Stimulated activated CD4-positive, alpha-beta T cell treated with anti-CD3 and anti-CD28 coated beads, Interleukin-15, amount 100 ng/mL, for 48 hours (primary cell): ENCODE measurements at places on chromosomes 1 and 21.
A peak's percentile ranks its signal among the peaks of the same experiment; 100 is the strongest.

GRCh38 chr1:169003864-169004516, 102.5 kb upstream of the ATP1B1 start:
- DNase-seq: no peak

GRCh38 chr1:174152427-174152826, 6.9 kb upstream of the RABGAP1L start:
- no peak for DNase-seq

GRCh38 chr1:31401241-31401640, 11.8 kb upstream of the SERINC2 start:
- DNase-seq: no peak

- DNase-seq: no peak
These were observed 29.3 kb upstream of the DNAH14 start for GRCh38 chr1:224900062-224900630.

DNA sequence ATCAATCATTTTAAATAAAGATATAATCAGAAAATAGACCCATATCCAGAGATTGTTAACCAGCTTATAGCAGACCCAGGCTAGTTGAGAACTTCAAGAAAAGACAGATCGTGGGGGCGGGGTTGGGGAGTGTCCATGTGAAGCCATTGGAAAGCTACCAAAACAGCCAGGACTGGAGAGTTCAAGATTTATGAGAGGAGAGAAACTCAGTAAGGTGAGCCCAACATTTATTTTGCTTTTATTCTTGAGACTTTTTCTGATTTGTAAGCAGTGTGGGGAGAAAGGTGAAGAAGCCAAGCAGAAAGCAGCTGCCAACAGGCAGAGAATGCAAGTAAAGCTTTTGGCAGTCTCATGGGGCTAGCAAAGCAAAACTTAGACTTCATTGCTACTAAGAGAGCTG, 179.9 kb downstream of the VPS13D start:
- DNase-seq: no peak

DNA sequence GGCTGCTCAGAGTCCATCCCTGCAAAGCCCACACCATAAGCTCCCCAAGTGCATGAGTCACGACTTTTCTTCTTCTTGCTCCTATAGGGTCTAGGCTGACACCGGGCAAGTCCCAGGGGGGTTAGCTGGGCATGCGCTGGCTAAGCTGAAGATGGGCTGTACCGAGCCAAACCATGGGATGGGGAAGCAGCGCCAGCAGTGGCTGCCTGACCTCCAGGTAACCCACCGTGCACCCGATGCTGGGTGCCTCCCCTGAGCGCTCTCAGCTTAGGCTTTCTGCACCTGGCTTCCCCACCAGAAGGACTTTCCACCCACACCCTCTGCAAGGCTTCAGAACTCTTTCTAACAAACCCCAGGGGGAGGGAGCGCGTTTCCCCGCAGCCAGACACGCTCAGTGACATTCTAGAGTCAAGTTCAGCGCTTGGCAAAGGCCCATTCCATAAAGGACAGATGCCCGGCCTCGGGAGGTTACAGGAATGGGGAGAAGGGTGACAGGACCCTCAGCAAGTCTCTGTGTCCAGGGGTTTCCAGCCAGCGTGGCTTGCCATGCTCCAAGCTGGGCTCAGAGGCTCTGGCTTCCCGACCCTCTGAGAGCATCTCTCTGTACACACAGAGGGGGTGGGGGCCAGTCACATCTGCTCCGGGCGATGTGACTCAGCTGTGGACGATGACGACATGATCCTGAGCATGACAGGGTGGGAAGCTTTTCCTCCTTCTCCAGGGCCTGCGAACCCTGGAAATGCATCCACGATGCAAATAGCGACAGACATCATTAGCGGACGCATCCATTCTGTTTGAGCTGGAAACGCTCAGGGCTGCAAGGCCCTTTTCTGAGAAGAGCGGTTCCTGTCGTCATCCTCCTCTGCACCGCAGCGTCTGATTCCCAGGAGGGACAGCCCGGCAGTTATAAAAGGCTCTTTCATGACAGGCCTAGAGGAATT, 107.8 kb downstream of the SIK1 start:
- no peak for DNase-seq

DNA sequence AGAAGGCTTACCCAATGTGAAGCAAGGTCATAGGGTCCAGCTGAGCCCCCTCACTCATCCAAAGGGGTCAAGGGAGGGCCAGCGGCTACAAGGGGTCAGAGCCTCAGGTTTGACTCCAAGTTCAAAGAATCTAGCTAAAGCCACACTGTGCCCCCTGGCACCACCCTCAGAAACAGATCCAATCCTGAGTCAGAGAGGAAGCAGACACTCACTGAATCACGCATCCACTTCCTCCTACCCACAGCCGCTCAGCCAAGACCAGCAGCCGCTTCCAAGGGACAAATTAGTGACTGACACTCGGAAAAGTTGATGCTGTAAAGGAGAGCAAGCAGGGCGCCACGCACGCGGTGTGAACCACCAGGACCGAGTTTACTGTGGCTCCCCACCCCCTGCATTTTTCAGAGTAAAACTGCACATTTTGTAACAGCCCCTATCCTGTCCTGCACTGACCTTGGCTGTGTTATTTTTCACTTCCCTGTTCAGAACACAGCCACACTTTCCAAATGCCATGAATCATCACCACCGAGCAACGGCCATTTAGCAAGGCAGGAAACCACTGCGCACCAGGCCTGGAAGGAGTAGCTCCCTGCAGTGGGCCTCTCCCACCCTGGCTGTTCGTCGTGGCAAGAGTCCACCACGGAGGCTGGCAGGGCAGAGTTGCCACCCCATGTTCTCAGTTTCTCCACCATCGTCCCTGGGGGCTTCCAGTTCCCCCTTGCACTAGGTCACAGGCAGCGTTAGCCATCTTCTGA, 147.8 kb downstream of the TOMM20 start:
- peak; percentile 83 for DNase-seq

DNA sequence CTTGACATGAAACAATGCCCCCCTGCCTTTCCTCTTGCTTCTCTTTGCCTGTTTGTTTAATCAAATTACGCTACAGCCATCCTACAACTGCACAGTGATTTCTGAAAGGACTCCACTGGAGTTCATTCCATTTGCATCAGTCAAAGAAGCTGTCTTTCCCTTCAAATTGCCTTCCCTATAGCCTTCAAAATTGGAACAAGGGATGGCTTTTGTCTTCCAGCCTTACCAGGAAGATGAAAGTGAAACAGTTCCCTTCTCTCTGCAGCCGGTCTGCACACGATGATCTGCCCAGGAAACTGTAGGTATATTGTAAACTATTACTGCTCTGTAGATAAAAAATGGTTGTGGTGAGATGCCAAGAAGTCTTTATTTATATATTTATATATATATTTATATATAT, 65.6 kb upstream of the ETS2 start:
- DNase-seq: no peak

DNA sequence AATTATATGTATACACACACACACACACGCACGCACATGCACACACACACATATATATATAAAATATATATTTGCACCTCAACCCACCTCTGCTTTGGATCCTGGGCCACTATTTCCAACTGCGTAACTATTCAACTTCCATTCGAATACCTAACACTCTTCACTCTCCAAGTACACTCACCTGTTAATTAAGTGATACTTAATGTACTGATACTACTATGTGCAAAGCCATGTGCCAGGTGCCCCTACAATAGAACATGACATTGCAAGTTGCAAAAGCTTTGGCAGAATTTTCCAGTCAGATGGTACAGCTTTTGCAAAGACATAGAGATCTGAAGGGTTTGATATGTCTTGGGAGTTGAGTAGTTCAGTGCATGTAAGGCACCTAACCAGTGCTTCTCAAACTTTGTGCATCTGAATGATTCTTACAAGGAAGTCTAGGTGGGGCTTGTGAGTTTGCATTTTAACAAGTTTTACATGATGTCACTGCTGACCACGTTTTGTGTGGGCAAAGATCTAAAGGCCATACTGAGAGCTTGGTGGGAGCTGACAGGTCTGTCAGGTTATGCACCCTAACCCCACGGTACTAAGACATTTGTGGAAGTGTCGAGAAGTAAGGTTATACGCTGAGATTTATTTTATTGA, 7.2 kb downstream of the CXADR start:
- DNase-seq: no peak

- DNase-seq: no peak
These were observed 24.2 kb upstream of the GUCA2B start for GRCh38 chr1:42128964-42129363.

DNA sequence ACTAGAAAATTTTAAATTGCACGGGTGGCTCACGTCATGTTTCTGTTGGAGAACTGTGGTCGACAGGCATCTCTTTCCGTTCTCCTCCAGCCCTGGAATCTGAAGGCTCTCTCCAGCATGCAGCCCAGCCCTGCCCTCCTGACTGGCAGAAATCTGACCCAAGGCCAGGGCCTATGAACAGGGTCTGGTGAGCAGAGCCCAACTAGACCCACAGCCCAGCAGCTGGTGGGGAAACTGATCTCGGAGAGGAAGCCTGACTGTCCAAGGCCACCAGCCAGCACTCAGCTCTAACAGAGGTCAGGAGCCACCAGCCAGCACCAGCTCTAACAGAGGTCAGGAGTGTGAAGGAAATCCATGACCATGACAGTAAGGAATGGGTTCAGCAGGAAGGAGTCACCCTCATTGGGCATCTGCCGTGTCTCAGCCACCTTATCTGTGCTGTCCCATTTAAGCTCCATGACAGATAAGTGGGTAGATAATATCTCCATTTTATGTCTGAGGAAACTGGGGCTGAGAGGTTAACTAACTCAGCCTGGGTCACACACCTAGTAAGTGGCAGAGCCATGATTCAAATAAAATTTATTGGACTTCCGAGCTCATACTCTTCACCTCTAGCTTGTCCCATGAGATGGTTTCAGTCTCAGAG, 20.2 kb upstream of the PKP1 start:
- DNase-seq: no peak

- DNase-seq: no peak
These were observed 75.0 kb downstream of the MRPS6 start for GRCh38 chr21:34148419-34148804.

DNA sequence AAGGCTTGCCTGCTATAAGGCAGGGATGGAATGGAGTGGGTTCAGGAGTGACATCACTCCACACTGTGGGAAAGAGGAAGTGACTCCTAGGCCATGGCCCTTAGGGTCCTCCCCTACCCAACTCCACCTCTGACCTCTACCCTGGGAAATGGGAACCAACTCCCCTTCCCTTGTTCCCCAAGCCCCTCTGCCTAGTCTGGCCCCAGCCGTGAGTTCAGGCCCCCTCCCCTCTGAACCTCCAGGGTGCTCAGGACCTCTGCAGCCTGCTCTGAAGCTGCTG, 3.8 kb upstream of the GUCA2A start:
- DNase-seq: no peak

DNA sequence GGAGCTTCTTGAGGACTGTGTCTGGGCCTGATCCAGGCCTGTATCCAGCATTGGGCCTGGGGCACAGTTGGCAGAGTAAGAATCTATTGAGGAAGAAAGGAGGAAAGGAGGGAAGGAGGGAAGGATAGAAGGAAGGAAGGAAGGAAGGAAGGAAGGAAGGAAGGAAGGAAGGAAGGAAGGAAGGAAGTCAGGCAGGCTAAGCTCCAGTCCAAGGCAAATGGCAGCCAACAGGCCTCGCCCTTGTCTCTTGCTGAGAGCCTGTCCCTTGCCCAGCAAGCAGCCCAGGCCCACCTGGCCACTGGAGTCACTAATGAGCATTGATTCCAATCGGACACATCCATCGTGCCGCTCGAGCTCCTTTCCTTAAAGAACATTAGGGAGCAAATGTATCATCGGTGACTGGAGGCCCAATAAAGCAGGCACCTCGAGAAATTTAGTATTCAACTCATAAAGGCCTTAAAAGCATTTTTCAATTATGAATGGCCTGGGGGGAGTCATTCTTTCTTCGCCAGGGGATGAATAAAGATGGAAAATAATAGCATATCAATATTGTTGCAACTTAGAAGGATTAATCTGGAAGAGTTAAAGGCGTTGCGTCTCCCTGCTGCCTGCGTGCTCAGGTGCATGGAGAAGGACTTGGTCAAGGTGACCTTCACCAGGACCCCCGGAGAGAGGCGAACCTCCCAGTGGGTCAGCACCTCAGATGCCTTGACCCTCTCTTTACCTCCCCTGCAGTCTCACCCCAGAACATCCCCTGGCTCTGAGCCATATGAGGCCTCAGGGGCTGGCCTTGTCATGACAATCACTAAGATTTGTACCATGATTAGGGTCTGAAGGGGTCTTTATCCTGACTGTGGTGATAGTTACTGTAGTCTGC, 144.5 kb upstream of the RUNX3 start:
- no peak for DNase-seq

DNA sequence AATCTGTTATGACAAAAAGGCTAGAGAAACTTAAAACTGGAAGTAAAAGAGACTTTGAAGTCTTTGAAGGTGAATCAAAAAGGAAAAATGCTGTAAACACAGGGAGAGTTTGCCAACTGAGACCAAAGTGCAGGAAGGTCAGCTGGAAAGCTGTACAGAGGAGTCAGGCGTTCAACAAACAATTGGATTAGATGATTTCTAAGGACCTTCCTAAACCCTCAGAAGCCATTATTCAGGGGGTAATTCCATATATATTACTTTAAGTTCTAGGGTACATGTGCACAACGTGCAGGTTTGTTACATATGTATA, 156.8 kb downstream of the ZBTB18 start:
- DNase-seq: no peak

DNA sequence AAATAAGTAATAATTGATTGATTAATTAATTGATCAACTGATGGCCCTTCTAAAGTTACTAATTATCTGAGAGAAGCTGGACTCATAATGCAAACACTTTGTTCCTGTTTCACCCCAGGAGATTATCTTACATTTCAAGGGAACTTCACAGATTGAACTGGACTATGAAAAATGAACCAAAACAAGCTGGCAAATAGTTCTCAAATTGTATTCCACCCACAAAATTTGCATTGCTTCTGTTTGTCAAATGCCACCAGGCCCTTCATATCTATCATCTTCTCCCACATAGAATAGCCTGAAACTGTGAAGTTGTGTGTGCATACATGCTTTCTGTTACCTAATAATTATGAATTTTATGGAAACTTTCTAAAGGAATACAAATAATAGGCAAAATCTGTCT, 104.0 kb downstream of the ZNF281 start:
- DNase-seq: no peak

DNA sequence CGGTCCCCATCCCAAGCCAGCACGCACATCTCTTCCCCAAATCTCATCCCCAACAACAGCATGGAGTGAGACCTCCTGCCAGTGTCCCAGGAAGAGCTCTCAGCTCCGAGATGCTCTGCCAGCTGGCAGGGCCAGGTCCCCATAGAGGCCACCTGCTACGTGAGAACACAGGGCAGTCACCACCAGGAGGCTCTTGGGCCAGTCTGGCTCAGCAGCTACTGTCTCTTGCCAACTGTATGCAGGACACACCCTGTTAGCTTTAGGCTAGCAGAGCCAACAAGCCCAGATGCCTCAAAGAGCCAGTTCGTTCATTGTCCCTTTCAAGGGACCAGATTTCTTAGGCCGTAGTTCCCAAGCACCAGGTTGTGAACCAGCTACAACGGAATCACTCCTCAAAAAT, 36.9 kb downstream of the FBXO2 start:
- DNase-seq: no peak

GRCh38 chr1:17675744-17676143, 79.4 kb upstream of the ACTL8 start:
- no peak for DNase-seq
